ENCODE measurements at places on chromosomes 5 and 9. TPM values are rescaled to one million over a fixed set of nuclear protein-coding genes. Genes with fewer than 3 reads are reported as not detected.
A peak's percentile ranks its signal among the peaks of the same experiment; 100 is the strongest.

DNA sequence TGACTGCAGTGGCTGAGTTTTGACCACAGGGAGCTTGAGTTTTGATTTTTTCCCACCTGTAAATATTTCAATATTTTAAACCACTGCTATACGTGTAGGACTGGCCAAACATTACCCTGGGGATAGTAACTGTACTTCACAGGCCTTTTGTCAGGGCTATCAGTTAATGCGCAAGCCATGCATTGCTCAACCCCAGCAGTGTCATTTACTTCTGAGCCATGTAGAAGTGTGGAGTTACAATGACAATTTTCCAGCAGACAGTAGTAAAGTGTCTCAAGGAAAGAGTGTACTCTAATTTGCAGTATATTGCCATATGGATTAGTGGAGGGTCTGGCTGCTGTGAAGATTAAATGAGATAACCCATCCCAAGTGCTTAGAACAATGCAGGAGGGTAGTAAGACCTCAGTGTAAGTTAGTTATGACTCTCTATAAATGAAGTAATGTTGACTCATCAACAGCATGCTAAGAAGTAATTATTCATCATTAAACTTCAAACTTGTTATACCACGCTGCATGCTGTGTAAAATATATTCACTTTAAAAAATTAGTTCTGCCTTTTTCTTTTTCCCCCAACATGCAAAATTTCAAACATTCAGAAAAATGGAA, 489.2 kb downstream of the KDM4C start:
- no peak overlapping the region for H3K27ac ChIP-seq
- H3K27me3 ChIP-seq, result peaks cover 5% of the 10 kb centered on the region
- H3K36me3 ChIP-seq, result no peaks in the 10 kb centered on the region
- no peak for DNase-seq

- no peak for DNase-seq
- H3K36me3 ChIP-seq, result no peaks in the 10 kb centered on the region
- H3K27me3 ChIP-seq, result no peaks in the 10 kb centered on the region
Observed at GRCh38 chr9:136664000-136664915, 1.5 kb downstream of the EGFL7 start.

- H3K4me3 ChIP-seq, result no peak overlapping the region
- H3K36me3 ChIP-seq, result peaks cover 15% of the 10 kb centered on the region
- no peak for DNase-seq
- peak overlapping the region; percentile 72 for H3K27ac ChIP-seq
Observed at GRCh38 chr9:13266167-13266566, 13.3 kb downstream of the MPDZ start.

DNA sequence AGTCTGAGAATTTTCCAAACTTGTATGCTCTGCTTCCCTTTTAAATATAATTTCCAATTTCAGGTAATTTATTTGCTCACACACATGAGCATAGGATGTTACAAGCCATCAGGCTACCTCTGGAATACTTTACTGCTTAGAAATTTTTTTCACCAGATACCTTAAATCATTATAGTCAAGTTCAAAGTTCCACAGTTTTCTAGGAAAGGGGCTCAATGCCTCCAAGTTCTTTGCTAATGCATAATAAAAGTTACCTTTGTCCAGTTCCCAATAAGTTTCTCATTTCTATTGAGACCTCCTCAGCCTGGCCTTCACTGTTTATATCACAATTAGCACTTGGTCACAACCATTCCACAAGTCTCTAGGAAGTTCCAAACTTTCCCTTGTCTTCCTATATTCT, 16.2 kb upstream of the UGT3A1 start:
- H3K4me1 ChIP-seq, result no peaks in the 10 kb centered on the region
- no peak overlapping the region for H3K27ac ChIP-seq
- H3K27me3 ChIP-seq, result peaks cover 5% of the 10 kb centered on the region
- no peak overlapping the region for H3K4me3 ChIP-seq
- H3K36me3 ChIP-seq, result no peaks in the 10 kb centered on the region

BARHL1 gene
- total RNA-seq, result 0.11 TPM

- H3K27ac ChIP-seq, result no peak overlapping the region
- no peak for DNase-seq
- peaks cover 5% of the 10 kb centered on the region for H3K36me3 ChIP-seq
- no peaks in the 10 kb centered on the region for H3K4me1 ChIP-seq
- no peaks in the 10 kb centered on the region for H3K27me3 ChIP-seq
Observed at GRCh38 chr9:37550781-37551180, 25.4 kb downstream of the FBXO10 start.

GRCh38 chr5:28313953-28314352, 1275.6 kb upstream of the CDH9 start:
- DNase-seq, result no peak
- H3K4me3 ChIP-seq, result no peak overlapping the region
- no peaks in the 10 kb centered on the region for H3K36me3 ChIP-seq
- no peaks in the 10 kb centered on the region for H3K27me3 ChIP-seq
- H3K4me1 ChIP-seq, result peaks cover 5% of the 10 kb centered on the region
- no peak overlapping the region for H3K27ac ChIP-seq

GRCh38 chr5:150642991-150643710, 2.7 kb downstream of the SYNPO start:
- H3K27ac ChIP-seq, result peak overlapping the region; percentile 92
- no peak for DNase-seq
- H3K4me3 ChIP-seq, result peak overlapping the region; percentile 71
- no peaks in the 10 kb centered on the region for H3K27me3 ChIP-seq

DNA sequence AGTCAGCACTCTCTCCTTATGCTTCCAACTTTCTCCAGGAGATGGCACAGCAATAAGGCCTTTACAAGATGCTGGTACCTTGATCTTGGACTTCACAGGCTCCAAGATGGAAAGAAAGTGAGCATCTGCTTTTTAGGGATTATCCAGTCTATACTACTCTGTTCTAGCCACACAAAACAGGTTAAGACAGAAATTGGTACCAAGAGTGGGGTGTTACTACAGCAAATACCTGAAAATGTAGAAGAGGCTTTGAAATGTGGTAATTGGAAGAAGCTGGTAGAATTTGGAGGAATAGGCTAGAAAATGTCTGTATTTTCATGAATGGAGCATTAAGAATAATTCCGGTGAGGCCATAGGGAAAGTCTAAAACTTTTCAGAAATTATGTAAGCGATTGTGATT, 484.8 kb upstream of the GRIA1 start:
- no peaks in the 10 kb centered on the region for H3K36me3 ChIP-seq
- no peak for DNase-seq
- no peaks in the 10 kb centered on the region for H3K27me3 ChIP-seq
- no peak overlapping the region for H3K27ac ChIP-seq

ENHO gene
- 1.0 TPM for total RNA-seq

SHLD3 gene
- 4.0 TPM for total RNA-seq

TCF7 gene
- total RNA-seq, result 7.5 TPM

DNA sequence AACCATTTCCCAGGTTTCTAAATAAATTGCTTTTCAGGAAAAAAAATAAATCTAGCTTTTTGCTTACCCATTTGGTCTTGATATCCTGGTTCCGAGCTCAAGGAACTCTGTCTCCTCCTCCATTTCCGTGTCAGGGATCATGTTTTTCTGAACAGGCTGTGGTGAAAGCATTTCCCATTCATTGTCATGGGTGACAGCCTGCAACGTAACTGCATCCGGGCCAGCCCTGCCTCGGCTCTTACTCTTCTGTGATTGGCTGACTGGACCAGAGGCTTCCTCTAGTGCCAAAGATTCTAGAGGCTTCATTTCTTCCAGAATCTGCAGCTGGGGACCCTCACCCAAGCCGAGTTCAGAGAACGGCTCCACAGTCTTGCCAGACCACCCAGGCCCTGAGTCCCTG, 61.0 kb upstream of the PCA3 start:
- peaks cover 36% of the 10 kb centered on the region for H3K27me3 ChIP-seq
- no peaks in the 10 kb centered on the region for H3K36me3 ChIP-seq
- no peak overlapping the region for H3K4me3 ChIP-seq
- H3K4me1 ChIP-seq, result peaks cover 20% of the 10 kb centered on the region
- DNase-seq, result no peak

DNA sequence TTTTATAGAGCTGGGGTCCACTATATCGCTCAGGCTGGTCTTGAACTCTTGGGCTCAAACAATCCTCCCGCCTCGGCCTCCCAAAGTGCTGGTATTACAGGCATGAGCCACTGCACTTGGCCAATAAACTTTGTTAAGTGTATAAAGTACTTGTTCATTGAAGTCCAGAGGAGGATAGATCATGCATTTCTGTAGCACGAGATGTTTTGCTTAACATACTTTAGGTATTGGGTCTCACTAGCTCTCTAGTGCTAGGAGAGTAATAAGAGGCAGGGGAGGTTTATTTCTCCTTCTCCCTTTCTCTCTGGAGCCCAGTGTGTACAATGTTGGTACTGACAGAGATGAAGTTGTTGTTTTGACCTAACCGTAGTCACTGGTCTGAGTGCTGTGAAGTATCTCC, 125.6 kb upstream of the KLF9 start:
- H3K27ac ChIP-seq, result no peak overlapping the region
- no peaks in the 10 kb centered on the region for H3K36me3 ChIP-seq
- H3K27me3 ChIP-seq, result no peaks in the 10 kb centered on the region
- H3K4me3 ChIP-seq, result no peak overlapping the region
- peaks cover 21% of the 10 kb centered on the region for H3K4me1 ChIP-seq
